MCF 10A (cell line): ENCODE measurements at places on chromosomes 3 and 15.

- no peak overlapping the region for H3K4me3 ChIP-seq
- peaks cover 17% of the 10 kb centered on the region for H3K4me1 ChIP-seq
- no peak for DNase-seq
- peak overlapping the region; percentile 19 for H3K27ac ChIP-seq
These were observed 13.2 kb downstream of the LIMD1 start for GRCh38 chr3:45607790-45608189.

DNA sequence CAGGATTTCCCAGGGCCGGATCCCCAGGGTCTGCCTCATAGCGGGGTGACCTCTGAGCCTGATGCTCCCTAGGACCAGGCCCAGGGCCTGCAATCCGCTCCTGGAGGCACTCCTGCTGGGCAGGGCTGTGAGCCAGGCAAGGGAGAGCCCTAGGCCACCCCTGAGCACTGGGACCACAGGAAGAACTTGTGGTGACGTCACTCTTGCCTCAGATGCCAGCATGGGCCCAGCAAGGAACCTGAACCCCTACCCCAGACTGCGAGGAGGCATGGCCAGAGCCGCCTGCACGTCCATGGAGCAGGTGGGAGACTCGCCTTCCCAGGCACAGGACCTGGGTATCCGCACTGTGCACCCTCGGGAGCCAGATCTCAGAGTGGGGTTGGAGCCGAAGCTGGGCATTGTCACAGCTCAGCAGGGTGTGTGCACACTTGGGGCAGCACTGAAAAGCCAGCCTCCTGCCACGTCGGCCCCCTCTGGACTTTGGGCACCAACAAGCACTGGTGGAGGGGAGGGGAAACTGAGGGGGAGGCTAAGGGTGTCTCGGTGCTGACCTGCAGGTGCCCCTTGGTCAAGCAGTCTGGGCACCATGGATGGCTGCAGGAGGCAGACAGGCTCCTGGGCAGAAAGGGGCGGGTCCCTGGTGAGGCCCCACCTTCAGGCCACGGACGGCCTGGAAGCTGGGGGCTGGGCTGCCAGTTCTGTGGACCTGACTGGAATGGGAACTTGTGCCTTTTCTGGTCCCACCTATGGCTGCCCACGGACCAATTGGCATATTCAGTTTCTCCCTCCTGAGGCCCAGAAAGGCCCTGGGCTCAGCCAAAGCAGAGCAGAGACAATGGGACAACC lies 49.3 kb downstream of the SLC6A20 start:
- H3K27ac ChIP-seq = peak overlapping the region; percentile 63
- no peak overlapping the region for H3K4me3 ChIP-seq
- DNase-seq = no peak

DNA sequence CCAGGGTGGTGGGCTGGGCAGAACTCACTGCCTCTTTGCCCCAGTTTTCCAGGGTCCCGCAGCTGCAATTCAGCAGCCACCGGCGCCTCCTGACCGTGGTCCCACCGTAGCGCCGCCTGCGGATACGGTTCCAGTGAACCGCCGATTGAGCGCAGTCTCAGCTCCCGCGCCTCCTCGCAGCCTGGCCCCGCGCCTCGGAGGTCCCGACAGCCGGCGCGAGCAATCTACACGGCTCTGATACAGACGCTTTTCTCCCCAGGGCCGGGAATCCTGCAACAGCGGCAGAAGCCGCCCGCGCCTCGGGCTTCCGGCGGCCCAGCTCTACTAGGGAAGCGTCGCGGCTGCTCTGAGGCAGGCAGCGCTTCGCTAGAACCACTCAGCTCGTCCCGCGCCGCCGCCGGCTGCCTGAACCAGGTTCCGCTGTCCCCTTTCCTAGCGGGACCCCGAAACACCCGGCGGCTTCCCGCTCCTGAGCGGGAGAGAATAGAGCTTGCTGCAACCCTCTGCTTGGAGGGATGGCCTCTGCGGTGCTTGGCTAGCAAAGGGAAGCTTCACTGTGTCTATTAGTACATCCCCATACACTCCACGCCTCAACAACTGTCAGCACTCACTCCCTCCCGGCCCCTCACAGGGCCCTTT lies 3.1 kb downstream of the FOXL2NB start:
- no peaks in the 10 kb centered on the region for H3K4me1 ChIP-seq
- no peak overlapping the region for H3K27ac ChIP-seq
- H3K36me3 ChIP-seq = no peaks in the 10 kb centered on the region
- DNase-seq = no peak

DNA sequence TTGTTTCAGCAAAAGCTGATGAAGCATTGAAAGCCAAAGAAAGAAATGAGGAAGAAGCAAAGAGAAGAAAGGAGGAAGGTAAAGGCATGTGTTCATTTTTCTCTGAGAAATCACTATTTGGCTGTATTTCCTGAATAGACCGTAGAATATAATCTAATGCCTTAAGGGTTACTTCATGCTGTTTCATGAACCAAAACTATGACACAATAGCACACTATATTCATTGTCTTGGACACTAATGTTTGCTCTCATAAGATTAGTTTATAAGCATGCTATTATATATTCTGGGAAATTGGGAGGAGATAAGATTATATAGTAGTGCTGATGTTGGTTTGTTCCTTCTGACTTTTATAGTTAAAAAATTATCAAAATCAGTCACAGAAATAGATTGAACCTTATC lies 110.1 kb upstream of the MLF1 start:
- H3K4me3 ChIP-seq = no peak overlapping the region
- no peaks in the 10 kb centered on the region for H3K27me3 ChIP-seq
- H3K4me1 ChIP-seq = peaks cover 6% of the 10 kb centered on the region
- no peak overlapping the region for H3K27ac ChIP-seq
- no peak for DNase-seq

- H3K4me1 ChIP-seq = peaks cover 11% of the 10 kb centered on the region
- H3K27ac ChIP-seq = no peak overlapping the region
- peaks cover 77% of the 10 kb centered on the region for H3K36me3 ChIP-seq
- H3K27me3 ChIP-seq = no peaks in the 10 kb centered on the region
These were observed 97.2 kb upstream of the FLNB start for GRCh38 chr3:57910990-57911389.
